ENCODE measurements at places on chromosomes 1 and 21.
A peak's percentile ranks its signal among the peaks of the same experiment; 100 is the strongest.

- DNase-seq = no peak
These were observed 18.5 kb downstream of the PLA2G2D start for GRCh38 chr1:20100632-20101355.

DNA sequence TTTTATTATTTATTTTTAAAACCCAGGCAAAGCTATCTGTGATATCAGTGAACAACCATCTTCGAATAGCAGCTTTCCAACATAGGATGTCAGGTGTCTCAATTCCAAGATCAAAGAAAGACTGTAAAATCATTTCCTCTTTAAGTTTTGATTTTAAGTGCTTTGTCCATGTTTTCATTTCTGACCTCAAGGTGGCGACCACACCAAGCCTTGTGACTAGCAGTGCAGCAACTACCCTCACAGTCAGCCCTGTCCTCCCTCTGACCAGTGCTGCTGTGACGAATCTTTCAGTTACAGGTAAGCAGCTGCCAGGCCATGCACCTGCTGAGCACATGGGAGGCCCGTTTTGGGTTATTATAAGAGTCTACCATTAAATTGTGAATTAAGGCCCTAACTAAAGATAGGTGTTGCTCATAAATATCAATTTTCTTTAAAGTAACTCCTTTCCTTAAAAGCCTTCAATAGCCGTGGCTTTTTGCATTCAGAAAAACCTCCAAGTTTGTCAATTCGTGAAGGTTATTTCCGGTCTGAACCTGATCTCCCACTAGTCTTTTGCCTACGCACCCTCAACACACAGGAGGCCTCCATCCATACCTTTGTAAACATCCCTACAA lies 117.0 kb downstream of the CD247 start:
- DNase-seq = peak; percentile 10

- no peak for DNase-seq
These were observed 33.6 kb downstream of the RGS21 start for GRCh38 chr1:192350356-192350755.

DNA sequence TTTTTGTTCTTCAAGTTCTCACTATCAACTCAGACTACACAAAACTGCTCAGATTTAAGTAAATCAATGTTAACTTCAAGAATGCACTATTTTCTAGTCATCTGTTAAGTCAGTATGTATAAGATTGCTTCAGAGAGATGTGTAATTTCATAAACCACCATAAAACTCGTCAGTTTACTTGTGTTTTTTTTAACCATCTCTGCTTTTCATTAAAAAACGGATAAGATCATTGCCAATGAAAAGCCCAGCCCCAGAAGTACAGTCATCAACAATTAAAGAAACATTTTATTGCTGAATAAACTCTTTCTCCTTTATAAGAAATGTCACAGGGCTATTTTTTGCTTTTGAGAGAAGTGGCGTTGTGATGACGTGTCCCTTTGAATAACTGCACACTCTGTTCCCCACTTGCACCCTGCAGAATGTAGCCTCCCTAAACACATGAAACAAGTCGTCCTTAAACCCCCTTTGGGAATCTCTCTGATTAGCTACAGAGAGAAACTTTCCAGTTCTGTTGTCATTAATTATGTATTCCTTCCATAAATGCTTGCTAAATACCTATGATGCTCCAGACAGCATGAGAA lies 202.7 kb upstream of the FOXD3 start:
- no peak for DNase-seq

GRCh38 chr1:115218699-115219098 lies 119.3 kb downstream of the NGF start:
- DNase-seq = no peak

DNA sequence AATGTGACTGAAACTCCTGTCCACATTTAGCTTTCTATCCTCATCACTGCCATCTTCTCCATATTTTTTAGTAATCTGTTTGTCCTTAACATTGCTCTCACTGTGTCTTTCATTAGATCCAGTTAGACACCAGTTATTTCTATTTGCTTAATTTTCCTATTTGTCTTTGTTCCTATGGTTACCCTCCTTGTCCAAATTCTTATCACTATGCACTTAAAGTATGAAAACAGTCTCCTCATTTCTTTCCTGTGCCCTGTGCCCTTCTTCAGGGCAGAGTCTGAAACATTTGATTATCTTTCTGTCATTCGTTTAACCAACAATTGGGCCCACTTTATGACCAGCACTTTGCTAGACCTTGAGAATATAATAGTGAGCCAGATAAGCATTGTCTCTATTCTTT lies 64.2 kb downstream of the SLC30A7 start:
- DNase-seq = no peak

- no peak for DNase-seq
These were observed 28.5 kb downstream of the PLPP3 start for GRCh38 chr1:56550859-56551188.

GRCh38 chr1:36239941-36240637 lies 15.8 kb downstream of the THRAP3 start:
- no peak for DNase-seq

GRCh38 chr1:7608628-7609305 lies 162.3 kb upstream of the VAMP3 start:
- DNase-seq = no peak

DNA sequence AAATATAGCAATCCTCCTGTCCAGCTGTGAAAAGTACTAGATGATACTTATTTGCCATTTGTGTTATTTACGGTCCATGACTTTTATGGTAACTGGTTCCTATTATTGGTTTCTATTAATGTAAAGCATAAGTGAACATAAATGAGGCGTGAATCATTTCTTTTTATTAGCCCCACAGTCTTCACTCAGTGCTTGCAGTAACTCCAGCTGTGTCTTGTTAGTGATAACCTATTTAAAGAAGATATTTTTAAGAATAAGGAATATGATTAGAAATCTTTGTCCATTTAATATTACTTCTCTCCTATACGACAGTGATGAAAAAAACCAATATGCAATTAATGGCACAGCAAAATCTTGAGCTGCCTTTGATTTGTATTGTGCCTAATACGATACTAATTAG lies 149.9 kb downstream of the SPATA17 start:
- DNase-seq = no peak

- DNase-seq = no peak
These were observed 114.4 kb downstream of the PRDM16 start for GRCh38 chr1:3183411-3183810.

GRCh38 chr1:218575079-218575478 lies 229.9 kb downstream of the TGFB2 start:
- DNase-seq = no peak

- no peak for DNase-seq
These were observed 147.4 kb upstream of the NRIP1 start for GRCh38 chr21:15212206-15212605.

GRCh38 chr1:85606414-85606800 lies 25.8 kb downstream of the CCN1 start:
- DNase-seq = no peak

DNA sequence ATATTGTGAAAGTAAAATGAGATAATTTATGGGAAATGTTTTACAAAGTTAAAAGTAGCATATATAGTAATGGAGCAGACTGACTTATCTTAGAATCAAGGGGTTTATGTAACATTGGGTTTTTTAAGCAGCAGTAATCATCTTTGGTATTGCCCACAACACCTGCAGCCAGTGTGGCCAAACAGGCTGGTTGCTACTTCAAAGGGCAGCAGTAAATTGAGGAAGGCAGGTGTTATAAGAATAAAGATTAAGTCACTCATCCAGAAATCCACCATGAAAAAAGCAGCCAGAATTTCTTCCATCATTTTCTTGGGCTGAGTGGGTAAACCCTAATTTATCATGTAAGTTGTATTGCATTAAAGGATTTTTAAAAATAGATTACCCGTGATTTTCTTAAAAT lies 16.7 kb downstream of the DYNLT5 start:
- no peak for DNase-seq

DNA sequence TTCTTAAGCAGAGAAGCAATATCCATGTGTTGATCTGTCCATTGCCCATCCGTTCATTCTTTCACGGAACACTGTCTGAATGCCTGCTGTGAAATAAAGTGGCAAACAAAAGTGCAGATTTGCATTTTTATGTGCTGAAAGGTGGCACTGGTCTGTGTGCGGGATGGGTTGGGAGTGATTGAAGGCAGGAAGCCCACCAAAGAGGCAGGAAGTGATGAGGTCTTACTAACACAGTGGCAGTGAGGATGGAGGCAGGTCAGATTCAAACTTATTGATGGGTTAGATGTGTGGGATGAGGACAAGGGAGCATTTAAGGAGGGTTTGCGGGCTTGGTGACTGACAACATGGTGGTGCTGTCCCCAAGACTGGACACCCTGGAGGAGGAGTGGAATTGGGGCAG lies 8.3 kb downstream of the PTPRF start:
- DNase-seq = no peak

GRCh38 chr1:165928075-165928731 lies 100.8 kb downstream of the UCK2 start:
- peak; percentile 15 for DNase-seq

- no peak for DNase-seq
These were observed 3.5 kb downstream of the OLFML2B start for GRCh38 chr1:162020150-162020549.

GRCh38 chr1:12019858-12020509 lies 686 bp downstream of the MIIP start:
- DNase-seq = no peak

GRCh38 chr21:44954281-44954771 lies 14.5 kb downstream of the SLX9 start:
- DNase-seq = no peak

DNA sequence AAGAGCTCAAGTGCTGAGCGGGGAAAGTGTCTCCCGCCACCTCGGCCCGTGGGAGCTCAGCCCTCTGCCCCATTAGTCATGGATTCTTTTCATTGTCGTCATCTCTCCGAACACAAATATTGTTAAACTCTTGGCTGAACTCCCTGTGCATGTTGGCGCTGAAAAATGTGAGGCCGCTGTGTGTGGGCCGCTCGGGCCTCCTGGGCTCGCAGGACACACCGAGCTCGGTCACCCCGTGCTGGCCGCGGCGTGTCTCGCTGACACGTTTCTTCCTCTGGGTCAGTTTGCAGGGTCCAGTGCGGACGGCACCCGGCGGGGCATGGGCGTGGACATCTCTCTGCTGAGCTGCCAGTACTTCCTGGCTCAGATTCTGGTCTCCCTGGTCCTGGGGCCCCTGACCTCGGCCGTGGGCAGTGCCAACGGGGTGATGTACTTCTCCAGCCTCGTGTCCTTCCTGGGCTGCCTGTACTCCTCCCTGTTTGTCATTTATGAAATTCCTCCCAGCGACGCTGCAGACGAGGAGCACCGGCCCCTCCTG lies 25.6 kb downstream of the SLC45A1 start:
- DNase-seq = no peak

GRCh38 chr1:59116920-59117542 lies 179.9 kb upstream of the FGGY start:
- no peak for DNase-seq

GRCh38 chr1:83627045-83627444 lies 371.9 kb downstream of the TTLL7 start:
- DNase-seq = no peak

DNA sequence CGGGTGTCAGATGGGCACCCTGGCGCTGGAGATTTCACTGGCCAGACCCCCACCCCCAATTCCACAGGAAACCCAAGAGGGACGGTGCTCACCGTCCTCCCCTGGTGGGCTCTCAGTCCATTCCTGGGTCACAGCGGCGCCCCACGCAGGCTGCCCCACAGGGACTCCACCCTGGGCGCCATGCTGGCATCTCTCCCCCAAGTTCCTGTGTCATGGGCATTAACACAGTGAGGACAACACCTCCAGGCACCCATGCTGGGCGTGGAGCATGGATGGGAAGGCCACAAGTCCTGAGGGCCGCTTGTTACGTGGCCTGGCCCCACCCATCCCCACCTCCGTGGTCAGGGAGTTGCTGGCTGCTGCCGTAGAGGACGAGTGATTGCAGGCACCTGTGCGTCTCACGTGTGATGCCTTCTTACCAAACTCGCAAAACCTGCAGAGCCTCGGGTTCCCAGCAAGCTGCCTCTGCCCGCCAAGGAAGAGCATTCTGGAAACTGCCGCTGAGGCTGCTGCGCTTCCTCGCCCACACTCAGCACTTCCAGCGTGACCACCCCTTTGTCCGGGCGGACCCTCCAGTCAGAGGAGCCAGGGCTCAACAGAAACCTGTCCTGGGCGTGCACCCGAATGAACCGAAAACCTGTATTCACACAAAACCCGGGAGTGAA lies 60.3 kb downstream of the SLX9 start:
- no peak for DNase-seq

GRCh38 chr21:44785620-44786335 lies 15.8 kb downstream of the UBE2G2 start:
- DNase-seq = no peak

DNA sequence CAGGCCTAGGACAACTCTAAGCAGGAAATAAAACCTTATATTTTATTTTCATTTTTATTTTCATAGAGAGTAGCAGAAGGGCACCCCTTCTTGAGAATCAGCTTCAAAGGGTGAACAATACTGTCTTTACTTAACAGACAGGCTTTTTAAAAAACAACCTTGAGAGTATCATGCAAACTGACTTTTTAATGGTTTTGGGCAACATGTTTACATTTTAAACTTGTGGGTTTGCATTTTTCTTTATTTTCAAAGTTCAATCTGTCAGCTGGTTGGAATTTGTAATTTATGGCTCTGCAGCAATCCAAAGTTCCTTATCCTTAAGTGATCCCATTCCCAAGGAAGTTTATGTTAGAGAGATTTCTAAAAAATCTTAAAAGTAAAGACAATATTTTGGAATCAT lies 392.3 kb upstream of the ADAMTS5 start:
- DNase-seq = no peak

DNA sequence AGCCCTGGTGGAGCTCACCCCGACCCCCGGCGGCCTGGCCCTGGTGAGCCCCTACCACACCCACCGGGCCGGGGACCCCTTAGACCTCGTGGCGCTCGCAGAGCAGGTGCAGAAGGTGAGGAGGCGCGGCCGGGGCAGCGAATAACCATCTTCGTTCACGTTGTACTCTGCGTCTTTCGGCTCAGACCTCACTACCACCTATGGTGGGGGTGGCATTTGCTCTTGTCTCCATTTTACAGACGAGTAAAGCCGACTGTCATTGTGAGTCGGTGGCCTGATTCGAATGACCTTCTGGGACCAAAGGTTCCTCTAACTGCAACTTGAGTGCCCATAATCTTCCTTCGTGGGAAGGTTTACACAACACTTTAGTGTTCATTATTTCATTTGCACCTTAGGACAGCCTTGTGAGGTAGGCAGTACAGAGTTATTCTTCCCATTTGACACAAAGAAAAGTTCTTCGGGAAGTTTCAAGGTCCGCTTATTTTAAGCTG lies 506 bp downstream of the C1orf50 start:
- no peak for DNase-seq

- DNase-seq = no peak
These were observed 22.1 kb downstream of the EDARADD start for GRCh38 chr1:236416165-236416564.

DNA sequence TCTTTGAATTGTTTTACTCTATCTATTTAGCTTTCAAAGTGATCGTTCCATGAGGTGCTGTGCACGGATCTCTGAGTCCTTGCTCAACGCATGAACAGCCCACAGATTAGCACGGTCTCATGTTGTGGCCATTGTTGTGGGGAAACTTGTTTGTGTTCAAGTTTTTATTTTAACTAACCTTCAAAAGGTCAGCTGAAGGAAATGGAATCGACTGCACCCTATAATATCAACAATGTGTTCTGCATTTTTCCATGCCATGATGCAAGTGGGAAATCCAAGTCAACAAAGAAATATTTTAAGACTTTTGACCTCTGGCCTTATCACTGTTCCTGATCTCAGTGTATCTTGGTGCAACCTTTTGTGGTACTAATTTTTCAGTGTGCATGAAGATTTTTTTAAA lies 6.1 kb downstream of the SH2D1B start:
- DNase-seq = no peak

GRCh38 chr1:150138044-150138443 lies 11.7 kb upstream of the PLEKHO1 start:
- no peak for DNase-seq

- DNase-seq = no peak
These were observed 117.7 kb downstream of the FGGY start for GRCh38 chr1:59414406-59415133.

GRCh38 chr1:199272628-199273086 lies 633.8 kb downstream of the PTPRC start:
- no peak for DNase-seq

Data from stimulated activated CD8-positive, alpha-beta memory T cell treated with anti-CD3 and anti-CD28 coated beads, Interleukin-2, amount 100 ng/mL, for 48 hours (primary cell).